Endodermal cell (in vitro differentiated cells): ENCODE measurements at places on chromosomes 12 and 14. TPM values are rescaled to one million over a fixed set of nuclear protein-coding genes. Genes with fewer than 3 reads are reported as not detected.

DNA sequence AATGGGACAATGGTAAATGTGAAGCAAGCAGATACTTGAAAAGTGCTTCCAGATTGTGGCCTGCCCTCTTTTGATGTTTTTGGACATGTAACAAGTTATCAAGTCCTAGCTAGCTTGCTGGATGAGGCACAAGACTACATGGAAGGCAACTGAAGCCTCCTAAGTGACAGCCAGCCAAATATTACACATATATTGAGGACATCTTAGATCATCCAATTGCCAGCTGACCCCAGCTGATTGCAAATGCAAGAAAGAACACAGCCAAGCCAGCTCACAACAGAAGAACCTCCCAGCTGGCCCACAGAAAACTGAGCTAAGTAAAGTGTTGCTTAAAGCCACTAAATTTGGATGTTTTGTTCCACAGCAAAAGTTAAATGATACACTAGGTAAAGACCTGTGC lies 156.9 kb downstream of the SRGAP1 start:
- no peak overlapping the region for H3K4me3 ChIP-seq
- no peaks in the 10 kb centered on the region for H3K36me3 ChIP-seq
- H3K4me1 ChIP-seq, result no peaks in the 10 kb centered on the region
- no peaks in the 10 kb centered on the region for H3K27me3 ChIP-seq

GRCh38 chr12:30701056-30701455 lies 5.4 kb upstream of the IPO8 start:
- H3K27me3 ChIP-seq, result no peaks in the 10 kb centered on the region
- DNase-seq, result no peak
- no peak overlapping the region for H3K27ac ChIP-seq
- H3K4me1 ChIP-seq, result no peaks in the 10 kb centered on the region
- no peak overlapping the region for H3K4me3 ChIP-seq
- no peaks in the 10 kb centered on the region for H3K36me3 ChIP-seq

DNA sequence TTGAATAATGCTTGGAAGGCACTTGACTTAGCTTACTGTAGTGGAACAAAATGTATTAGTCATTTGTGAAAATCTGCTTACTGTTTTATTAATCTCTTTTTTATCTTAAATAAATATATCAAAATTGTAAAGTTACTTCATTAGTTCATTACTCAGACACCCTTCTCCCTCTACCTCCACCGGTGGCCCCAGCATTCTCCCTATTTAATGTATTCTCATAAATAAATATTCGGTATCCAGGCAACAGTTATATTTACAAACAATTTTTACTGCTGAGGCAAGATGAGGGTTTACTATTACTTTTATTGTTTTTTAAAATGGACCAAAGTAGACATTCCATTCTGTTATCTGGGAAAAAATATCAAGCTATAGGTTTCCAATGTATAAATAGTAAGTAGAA lies 19.6 kb upstream of the ALX1 start:
- no peak for DNase-seq
- H3K27ac ChIP-seq, result no peak overlapping the region
- no peaks in the 10 kb centered on the region for H3K36me3 ChIP-seq
- H3K4me1 ChIP-seq, result no peaks in the 10 kb centered on the region
- no peak overlapping the region for H3K4me3 ChIP-seq

GRCh38 chr14:23375527-23376251 lies 1.2 kb upstream of the CMTM5 start:
- no peaks in the 10 kb centered on the region for H3K4me1 ChIP-seq
- no peak overlapping the region for H3K4me3 ChIP-seq
- no peaks in the 10 kb centered on the region for H3K27me3 ChIP-seq
- no peaks in the 10 kb centered on the region for H3K36me3 ChIP-seq
- no peak overlapping the region for H3K27ac ChIP-seq
- DNase-seq, result no peak

Gene LTBP2
- 1.7 to 2.5 TPM (median 1.7 TPM) in 3 replicates for total RNA-seq

Gene B4GALNT3
- 61.5 to 69.6 TPM (median 66.1 TPM) in 3 replicates for total RNA-seq
